Stimulated activated CD8-positive, alpha-beta memory T cell treated with anti-CD3 and anti-CD28 coated beads, Interleukin-7, amount 100 ng/mL, for 1 hour (primary cell): ENCODE measurements at places on chromosomes 7 and 10.

GRCh38 chr10:17660921-17661320 lies 17.0 kb downstream of the STAM start:
- no peak for DNase-seq

- no peak for DNase-seq
Measured at GRCh38 chr10:29470355-29470705, 164.4 kb downstream of the SVIL start.

DNA sequence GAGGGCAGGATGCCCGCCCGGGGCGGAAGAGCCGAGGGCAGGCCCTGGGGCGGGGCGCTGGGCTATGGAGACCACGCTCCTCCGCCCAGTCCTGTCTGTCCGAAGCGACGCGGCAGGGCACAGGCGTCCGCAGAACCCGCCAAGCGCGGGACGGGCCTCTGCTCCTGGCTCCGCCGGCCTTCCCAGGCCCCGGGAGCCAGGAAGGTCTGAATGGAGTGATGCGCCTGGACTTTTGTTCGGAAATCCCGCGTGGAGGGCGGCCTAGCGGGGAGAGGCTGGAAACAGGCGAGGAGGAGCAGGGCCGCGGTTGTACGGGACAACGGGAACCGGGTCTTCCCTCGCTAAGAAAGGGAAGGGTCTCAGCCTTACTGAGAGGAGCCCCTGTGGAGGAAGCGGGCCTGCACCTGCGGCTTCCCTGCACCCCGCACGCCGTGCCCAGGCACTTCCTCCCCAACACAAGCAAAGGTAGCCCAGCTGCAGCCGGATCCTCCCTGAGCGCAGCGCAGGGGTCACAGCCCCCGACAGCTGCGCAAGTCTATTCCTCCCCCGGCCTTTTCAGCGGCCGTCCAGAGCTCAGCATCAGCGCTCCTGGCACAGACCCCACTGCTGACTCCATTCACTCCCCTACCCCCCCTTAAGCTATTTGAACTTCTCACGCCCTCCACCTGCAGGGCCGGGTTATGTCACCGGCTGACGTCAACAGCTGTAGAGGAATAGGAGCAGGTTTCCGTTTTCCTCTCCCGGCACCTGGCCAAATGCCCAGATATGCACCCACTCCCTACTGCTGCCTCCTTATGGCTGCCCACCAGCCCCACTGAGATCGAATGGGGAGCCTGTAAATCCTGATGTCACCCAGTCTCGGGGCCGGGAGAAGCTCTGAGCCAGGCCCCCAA lies 143.2 kb upstream of the RET start:
- DNase-seq, result no peak

DNA sequence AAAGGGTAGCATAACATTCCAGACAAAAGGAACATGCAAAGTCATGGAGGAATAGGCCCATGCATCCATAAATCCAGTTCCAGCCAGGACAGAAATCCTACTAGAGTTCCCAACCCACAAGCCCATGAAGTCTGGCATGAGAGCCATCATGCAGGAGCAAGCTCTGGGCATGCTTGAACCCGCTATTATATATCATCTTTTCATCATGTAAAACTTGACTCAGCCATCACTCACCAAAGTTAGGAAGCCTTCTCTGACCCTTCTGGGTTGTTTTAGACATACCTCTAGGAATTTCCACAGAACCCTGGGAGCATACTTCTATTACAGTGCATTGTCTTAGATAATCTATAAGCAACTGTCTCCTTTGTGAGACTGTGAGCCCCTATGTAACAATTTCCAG lies 293.0 kb upstream of the NPSR1 start:
- no peak for DNase-seq
